ENCODE measurements at places on chromosomes 7 and 10.

DNA sequence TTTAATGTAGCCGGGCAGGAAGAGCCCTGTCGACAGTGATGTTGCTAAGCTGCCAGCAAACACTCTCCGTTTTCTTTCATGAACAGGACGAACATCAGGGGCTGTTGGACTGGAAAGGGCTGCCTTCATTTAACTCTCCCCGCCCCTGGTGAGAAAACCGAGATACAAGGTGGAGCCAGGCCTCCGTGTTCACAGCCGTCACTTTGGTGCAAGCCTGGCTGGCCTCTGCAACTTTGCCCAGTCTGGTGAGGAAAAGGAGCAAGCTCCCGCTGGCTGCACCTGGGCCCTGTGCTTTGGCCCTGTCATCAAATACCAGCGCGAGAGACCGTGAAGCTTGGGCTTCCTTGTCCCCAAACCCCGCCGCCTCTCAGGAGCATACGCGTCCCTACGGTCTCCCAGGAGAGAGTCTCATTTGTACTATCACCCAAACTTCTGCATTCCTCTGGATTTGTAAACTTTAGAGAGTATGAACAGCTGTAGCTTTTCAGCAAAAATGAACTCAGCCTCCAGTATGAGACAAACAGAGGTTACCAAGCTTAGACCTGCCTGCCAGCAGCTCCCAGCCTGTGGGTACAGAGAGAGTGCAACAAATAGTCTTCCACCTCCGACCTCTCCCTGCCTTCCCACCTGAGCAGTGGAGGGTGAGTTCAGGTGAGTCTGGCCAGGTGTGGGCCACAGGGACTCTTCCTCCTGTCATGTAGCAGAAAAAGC is 445.3 kb upstream of the MGMT start:
- no peak for DNase-seq

- no peak for DNase-seq
Measured at GRCh38 chr10:16948361-16948760, 131.1 kb upstream of the RSU1 start.

DNA sequence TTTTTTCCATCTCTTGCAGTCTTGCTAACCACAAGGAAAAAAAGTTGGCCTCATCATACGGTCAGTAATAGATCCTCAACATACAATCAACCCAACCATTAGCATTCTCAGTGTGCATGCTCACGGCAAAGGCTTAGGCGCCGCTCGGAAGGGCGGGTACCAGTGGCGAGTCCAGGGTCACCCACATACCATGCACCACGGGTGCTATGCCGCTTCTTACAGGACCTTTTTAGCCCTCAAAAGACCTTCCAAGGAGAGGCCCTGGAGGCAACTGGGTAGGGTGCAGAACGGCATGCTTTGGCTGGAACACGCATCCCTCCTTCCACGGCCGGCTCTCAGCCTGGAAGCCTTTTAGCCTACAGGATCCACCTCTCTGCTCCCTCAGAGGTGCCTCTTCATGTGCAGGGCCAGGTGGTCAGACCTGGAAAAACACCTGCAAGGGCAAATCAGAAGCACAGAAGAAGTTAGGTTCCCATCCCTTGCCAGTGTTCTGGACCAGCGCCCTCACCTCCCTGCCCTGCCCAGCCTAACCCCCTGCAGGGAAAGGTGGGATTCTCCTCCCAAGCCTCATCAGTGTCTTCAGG is 5.8 kb downstream of the KLF6 start:
- peak; percentile 8 for DNase-seq

- no peak for DNase-seq
Measured at GRCh38 chr10:101464599-101464998, 110.6 kb downstream of the BTRC start.

DNA sequence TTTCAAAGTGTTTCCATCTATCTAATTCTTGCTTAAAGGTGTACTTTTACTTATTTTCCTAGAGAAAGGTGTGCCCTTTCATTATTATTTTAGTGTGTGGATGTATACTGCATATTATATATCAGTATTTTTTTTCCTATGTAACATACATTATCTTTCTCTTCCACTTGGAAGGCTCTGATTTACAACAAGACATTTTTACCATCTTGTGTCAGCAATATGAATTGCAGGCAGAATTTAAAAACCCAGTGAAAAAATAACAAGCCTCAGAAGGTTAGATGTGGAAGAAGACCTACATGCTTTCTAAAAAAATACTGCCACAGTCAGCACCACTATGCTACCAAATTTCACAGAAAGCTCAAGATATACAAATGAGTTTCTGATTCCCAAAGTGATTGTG is 327.7 kb upstream of the STEAP1 start:
- DNase-seq = no peak

- no peak for DNase-seq
Measured at GRCh38 chr7:55110282-55110992, 91.6 kb downstream of the EGFR start.

DNA sequence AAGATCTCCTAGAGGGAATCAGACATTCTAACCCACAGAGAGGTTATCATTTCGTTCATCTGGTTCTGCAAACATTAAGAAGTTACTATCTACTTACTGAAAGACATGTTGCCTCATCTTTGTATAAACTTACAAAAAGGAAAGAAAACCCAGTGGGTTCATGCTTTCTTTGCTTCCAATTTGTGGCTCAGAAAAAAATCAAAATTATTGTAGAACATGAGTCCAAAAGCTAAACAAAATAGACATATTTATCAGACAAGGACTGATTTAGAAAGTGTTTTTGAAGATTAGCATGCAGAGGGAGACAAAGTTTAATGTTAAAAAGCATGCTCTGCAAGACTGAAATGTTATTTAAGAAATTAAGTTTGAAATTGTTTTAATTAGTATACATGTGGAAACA is 123.1 kb downstream of the MBL2 start:
- DNase-seq = no peak

GRCh38 chr7:120462991-120463390 is 190.0 kb downstream of the KCND2 start:
- DNase-seq = no peak

DNA sequence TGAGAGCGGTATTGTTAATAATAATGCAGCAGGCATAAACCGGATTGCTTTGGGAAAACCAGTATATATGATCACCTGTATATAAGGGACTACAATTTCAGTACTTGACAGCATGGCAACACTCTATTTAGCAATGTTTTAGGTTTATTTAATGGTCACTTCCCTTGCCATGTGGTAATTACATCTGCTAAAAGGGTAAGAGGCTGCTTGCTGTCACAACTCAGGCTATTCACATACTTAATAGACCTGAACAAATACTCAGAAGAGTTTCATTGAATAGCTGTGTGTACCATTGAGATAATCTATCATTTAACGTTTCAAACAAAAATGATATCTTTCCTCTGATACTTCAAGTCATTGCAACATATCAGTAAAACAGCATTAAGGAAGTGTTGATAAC is 90.1 kb downstream of the PCDH15 start:
- DNase-seq = no peak

DNA sequence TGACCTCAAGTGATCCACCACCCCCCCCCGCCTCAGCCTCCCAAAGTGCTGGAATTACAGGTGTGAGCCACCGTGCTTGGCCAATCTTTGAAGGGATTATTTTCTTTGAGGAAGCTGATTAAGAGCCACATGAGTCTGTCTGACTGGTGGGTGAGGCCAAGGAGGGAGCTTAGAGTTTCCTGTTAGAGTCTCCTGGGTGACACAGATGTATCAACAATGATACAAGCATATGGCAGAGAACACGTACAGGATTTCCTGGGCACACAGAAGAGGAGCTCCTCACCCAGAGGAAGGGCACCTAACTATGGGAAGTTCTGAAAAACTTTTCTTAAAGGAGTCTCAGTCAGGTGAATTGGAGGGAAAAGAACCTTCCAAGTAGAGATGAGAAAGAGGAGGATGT is 69.4 kb downstream of the GOLGA7B start:
- DNase-seq = no peak

DNA sequence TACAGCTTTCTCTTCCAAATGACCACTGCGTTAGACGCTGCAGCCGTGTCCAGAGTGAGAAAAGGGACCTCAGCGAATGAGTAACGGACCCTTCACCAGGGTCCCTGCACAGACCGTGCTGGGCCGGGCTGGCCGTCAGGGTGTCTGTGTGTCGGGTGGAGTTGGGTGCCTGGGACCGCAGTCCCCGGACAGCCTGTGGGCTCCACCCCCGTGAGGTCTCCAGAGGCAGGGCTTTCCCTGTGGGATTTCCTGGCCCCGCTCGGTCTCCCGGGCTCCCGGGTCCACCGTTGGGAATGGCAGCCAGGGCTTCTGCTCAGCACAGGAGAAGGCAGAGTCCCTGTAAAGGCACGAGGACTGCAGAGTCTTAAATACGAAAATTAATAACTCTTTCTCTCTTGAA is 509.7 kb downstream of the TCERG1L start:
- no peak for DNase-seq

DNA sequence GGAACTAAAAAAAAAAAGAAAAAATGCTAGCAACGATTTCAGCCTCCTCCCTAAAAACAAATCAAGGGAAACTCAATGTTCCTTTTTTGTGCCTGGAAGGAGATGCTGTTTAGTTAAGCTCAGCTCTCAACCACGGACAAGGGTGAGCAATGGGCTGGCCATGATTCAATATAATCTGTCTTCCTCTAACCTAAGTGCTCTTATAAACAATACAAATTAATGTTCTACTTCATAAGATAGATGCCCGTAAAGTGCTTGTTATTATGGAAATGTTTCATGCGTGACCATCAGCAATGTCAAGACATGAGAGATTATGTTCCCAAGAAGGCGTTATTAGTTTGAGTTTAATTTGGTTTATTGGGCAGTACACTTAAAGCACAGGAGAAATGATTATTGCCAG is 320.3 kb downstream of the SFMBT2 start:
- DNase-seq = no peak

GRCh38 chr7:148645898-148646297 is 52.8 kb upstream of the CUL1 start:
- DNase-seq = no peak

DNA sequence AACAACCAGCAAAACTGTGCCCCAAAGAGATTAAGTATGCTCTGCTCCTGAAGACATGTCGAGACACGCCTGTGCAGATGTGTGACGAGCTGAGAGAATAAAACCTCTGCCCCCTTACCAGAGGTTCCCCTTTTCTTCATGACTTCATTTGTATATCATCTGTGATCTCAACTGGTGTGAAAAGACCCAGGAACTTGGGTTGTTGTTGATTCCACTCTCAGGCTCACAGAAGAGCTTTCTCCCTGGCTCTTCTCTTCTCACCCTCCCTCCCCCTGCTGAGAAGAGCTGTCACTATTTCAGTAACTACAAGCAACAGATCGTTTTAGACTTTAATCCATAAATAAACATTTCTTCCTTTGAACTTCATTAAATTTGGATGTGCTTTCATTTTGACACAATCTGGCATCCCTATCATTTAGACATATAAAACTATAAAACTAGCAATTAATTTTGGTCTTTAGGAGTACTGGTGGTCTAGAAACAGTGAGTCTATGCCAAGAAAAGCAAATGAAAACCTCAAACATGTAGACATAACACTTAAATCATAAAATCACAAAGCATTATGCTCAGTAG is 179.3 kb upstream of the FZD8 start:
- no peak for DNase-seq

GRCh38 chr10:42809676-42810075 is 27.1 kb downstream of the BMS1 start:
- DNase-seq = no peak

- DNase-seq = no peak
Measured at GRCh38 chr7:28835800-28836199, 122.3 kb downstream of the TRIL start.

GRCh38 chr7:158020706-158021095 is 566.9 kb downstream of the PTPRN2 start:
- DNase-seq = no peak

DNA sequence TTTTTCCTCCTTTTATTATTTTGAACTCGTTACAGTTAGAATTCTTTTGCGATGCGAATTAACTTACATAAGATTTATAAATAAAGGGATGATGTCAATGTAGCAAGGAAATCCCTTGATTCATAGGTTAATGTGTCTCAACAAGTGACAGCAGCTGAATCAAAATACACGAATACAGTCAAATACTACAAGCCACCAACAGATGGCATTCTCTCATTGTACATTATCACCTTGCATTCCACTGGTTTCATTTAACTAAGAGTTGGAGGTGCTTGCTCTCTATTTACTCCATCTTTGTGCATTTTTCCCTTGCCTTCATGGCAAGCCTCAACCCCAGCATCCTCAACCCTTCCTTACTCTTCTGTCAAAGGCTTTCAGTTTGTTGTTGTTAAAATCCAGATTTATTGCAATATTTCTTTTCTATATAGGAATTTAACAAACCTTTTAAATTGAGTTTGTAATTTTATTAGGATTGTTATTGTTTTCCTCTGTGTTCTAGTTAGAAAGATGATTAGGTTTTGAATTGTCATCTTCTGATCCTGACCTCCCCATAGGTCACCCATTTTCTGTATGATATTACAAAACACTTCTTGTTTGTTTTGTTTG is 78.3 kb downstream of the SLC25A40 start:
- DNase-seq = peak; percentile 67

- DNase-seq = no peak
Measured at GRCh38 chr10:60521974-60522405, 132.3 kb upstream of the ANK3 start.

DNA sequence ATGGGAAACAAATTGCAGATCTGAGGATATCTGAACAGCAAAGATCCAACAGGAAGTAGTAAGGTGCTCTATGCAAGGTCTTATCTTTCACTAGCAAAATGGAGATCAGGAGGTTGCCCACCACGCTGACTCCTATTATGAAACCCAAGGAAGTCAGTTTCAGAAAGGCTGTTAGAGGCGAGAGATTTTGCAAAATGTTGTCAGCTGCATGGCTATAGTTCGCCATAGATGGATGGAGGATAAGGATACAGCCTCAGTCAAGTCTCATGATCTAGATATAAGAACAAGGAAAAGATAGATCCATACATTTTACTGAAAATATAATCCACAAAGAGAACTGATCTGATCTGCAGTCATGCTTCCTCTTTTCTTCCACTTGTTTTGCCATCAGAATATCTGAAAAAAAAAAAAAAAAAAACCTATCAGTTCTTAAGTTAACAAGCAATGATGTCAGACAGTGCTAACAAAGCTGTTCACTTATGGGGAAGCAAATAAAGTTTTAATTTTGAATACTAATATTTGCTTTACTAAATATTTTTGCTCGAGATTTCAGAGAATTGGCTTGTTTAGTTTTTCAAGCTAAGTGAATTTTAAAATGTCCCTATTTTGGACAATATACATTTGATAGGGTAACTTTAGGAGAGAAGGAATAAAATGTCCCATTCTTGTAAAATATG is 2.0 kb downstream of the GPR85 start:
- DNase-seq = no peak

GRCh38 chr10:127576051-127576450 is 26.9 kb downstream of the NPS start:
- no peak for DNase-seq

- DNase-seq = no peak
Measured at GRCh38 chr7:44819292-44819691, 22.8 kb downstream of the PPIA start.

- no peak for DNase-seq
Measured at GRCh38 chr10:110815354-110816004, 56.2 kb upstream of the PDCD4 start.

GRCh38 chr7:129258649-129259389 is 34.0 kb downstream of the AHCYL2 start:
- DNase-seq = no peak

GRCh38 chr7:35753761-35754603 is 46.9 kb upstream of the SEPTIN7 start:
- no peak for DNase-seq

- DNase-seq = no peak
Measured at GRCh38 chr10:14240253-14241189, 90.2 kb downstream of the FRMD4A start.

Measured in SW 1271 (cell line).